Hepatic stellate cell (primary cell): ENCODE measurements at places on chromosomes 3 and 15.

GRCh38 chr15:71146580-71146982 lies 31.3 kb downstream of the THSD4 start:
- no peak for DNase-seq

GRCh38 chr3:144031938-144032337 lies 60.3 kb downstream of the DIPK2A start:
- no peak for DNase-seq

- DNase-seq, result no peak
These were observed 480.3 kb upstream of the ALCAM start for GRCh38 chr3:104886220-104886995.

DNA sequence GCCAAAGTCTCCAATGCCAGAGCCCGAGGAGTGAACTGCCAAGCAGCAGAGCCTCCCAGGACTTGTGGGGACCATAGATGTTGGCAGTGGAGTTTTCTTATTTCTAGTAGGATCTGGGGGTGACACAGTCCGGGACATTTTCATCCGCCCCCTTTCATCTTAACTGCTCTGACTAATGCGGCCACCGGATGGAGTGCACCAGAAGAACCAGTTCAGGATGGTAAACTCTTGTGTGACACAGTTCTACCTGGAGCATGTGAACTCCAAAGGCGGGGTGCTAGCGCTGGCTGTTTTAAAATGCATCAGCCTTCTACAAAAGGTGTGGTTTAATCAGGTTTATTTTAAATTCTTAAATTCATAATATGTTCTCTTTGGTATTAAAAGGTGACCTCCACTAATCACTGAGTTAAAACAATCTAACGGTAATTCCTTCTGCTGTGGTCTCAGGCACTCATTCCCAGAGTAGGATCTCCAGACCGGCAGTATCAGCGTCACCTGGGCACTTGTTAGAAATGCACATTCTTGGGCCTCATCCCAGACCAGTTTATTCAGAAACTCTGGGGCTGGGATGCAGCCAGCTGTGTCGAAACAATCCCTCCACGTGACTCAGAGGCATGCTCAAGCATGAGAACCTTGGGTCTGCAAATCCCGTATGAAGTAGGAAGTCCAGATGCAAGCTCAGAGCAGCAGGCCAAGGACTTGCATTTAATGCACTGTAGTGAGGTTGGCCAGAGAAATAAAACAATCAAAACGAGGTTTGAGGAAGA lies 105.5 kb downstream of the GABRB3 start:
- DNase-seq, result no peak
